Vagina (tissue), 2 donors: ENCODE measurements at places on chromosomes 1 and 21. TPM values are rescaled to one million over a fixed set of nuclear protein-coding genes. Genes with fewer than 3 reads are reported as not detected.

GRCh38 chr21:20968391-20968790 lies 29.8 kb upstream of the NCAM2 start:
- DNase-seq: no peak

- no peak for DNase-seq
Observed at GRCh38 chr1:59318271-59318860, 21.5 kb downstream of the FGGY start.

DNA sequence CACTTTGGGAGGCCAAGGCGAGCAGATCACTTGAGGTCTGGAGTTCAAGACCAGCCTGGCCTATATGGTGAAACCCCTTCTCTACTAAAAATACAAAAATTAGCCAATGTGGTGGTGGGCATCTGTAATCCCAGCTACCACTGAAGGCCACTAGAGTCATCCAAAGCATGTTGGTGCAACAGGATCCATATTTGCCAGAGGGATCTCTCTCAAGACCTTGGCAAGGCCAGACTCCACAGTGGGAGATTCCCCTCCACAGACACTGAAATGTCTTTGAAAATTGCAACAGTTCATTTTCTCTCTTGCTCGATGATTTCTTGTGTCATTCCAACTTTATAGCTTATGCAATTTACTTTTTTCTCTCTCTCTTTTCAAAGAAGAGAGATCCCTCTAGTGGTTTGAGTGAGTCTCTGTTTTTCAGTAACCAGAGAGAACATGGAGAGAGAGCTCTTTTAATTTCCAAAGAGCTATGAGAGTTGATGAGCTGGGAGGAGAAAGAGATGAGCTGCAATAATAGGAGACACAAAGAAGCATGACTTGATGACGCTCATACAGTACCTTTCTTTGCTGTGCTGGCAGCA lies 176.8 kb upstream of the USP25 start:
- DNase-seq: no peak

DNA sequence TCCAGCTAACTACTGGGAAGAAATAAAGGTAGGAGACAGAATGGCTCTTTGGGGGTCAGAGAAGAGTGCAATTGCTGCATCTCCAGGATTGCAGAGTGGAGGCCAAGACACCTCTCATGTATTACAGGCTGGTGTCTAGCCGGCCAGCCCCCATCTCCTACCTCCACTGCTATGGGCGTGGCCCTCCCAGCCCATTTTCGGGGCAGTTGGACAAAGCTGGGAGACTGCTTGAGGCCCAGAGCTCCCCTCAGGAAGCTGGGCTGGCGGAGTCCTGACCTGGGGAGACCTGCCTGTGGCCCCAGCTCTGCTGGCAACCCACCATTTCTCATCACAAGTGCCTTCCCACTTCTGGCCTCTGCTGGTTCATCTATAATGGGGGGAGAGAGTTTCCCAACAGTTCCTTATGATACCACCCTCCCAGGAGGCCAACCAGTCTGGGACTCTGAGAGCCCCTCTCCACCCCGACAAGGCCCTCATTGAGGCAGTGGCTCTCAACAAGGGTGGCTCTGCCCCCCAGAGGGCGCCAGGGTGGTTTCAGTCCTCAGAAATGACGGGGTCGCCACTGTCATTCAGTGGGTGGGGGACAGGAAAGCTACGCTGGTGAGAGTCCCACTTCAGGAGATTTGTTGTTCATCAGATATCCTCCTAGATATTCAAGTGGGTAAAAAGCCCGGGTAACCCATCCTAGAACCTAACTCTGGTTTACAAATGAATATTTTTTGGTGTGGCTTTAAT lies 11.5 kb downstream of the RAP1GAP start:
- no peak for DNase-seq

SIK1 gene
- 93.5 TPM for total RNA-seq
